ENCODE measurements at places on chromosomes 6 and 20.
A peak's percentile ranks its signal among the peaks of the same experiment; 100 is the strongest.

- no peak for DNase-seq
Measured at GRCh38 chr20:32357375-32357868, 709 bp upstream of the ASXL1 start.

- peak; percentile 20 for DNase-seq
Measured at GRCh38 chr6:83536034-83536646, 23.8 kb downstream of the PRSS35 start.

- DNase-seq: no peak
Measured at GRCh38 chr6:41228616-41229015, 467 bp downstream of the TREML4 start.

DNA sequence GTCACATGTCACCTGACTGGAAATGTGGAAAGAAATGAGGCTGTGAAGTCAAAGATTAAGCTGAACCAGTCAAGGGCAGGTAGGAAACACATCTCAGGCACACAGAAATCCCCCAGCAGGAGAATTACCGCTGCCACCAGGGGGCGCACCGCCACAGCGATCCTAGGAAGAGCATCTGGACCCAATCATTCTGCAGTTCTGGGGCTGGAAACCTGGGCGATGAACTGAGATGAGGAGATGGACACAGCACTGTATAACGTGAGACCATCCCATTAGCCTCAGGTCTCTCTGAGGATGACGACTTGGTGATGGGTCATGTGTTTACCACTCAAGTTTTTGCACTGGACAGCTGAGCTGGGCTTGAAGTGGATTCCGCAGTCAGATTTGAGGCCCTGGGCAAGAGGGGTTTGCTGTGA, 6.5 kb upstream of the SLC24A3 start:
- DNase-seq: no peak

GRCh38 chr6:193180-193579, 99.1 kb upstream of the DUSP22 start:
- no peak for DNase-seq

- no peak for DNase-seq
Measured at GRCh38 chr6:6033858-6034257, 27.1 kb upstream of the NRN1 start.

DNA sequence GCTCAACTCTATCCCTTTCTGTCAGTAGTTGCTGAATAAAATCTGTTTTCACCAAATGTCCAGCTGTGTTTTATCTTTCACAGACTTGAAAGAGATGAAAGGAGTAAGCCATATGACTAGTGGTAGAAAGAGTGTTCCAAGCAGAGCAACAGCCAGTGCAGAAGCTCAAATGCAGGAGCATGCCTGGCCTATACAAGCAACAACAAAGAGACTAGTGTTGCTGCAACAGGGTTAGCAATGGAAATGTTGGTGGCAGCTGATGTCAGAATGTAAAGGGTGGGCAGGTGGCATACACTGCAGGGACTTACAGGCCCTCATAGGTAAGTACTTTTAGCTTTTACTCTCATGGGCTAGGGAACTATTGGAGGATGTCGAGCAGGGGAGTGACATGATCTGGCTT, 5.2 kb upstream of the HINT3 start:
- DNase-seq: no peak

DNA sequence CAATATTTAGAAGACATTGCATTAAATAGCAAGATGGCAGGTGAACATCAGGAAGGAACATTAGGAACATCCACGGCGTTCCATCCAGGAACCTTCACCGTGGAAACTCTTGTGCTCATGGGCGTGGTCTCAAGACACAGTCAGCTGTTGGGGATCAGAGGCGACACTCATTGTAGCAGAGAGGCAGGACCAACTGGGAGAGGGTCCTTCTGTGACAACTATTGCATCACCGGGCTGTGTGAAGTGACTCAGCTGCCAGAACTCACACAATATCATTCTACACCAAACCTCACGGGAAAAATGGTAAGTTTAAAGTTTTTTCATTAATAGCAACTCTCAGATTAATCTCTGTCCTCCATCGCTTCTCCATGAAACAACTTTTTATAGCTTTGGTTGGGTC, 334.8 kb upstream of the SULF2 start:
- no peak for DNase-seq

- no peak for DNase-seq
Measured at GRCh38 chr6:16442031-16442430, 203.6 kb downstream of the GMPR start.

DNA sequence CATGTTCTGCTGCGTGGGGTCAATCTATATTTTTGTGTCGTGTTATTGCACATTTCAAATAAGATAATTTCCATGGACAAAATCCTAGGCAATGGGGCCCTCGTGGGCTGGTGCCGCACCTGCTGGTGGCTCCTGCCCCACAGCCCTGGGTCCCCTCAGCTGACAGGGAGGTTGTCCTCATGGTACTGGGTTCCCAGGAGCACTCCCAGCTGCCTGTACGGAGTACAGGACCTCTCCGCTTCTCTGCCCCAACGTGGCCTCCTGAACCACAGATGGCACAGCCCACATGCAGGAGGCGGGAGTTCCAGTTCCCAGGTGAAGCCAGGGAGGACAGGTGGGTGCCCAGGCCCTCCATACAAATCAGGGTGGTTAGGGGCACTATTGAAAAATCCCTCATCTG, 243.5 kb downstream of the SMOC2 start:
- no peak for DNase-seq

DNA sequence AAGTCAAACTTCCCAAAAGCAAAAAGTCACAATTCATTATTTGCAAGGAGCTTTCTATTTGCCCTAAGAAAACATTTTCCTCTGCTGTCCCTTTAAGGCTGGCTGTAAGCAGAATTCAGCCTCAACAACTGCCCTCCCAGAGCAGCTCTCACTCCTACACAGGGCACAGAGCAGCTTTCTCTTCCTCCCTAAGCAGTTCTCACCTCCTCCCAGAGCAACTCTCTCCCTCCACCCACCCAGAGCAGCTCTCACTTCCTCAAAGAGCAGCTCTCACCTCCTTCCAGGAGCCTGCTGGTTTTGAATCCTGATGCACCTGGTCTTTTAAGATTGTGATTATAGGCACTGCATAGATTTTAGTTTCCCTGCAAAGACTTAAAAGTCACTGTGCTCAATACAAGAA, 120.6 kb upstream of the TMEM181 start:
- DNase-seq: no peak

DNA sequence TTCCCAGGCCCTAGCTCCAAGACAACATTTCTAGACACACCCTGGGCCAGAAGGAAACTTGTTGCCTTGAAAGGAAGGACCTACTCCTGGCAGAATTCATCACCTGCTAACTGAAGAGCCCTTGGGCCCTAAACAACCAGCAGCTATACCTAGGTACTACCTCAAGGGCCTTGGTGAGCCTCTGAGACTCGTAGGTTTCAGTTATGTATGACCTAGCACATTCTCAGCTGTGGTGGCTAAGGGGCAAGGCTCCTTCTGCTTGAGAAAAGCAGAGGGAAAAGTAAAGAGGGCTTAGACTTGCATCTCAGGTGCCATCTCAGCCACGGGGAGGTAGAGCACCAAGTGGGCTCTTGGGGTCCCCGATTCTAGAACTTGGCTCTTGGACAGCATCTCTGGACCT, 132.3 kb upstream of the NHSL1 start:
- no peak for DNase-seq

- no peak for DNase-seq
Measured at GRCh38 chr6:44627091-44627882, 239.8 kb downstream of the CDC5L start.

DNA sequence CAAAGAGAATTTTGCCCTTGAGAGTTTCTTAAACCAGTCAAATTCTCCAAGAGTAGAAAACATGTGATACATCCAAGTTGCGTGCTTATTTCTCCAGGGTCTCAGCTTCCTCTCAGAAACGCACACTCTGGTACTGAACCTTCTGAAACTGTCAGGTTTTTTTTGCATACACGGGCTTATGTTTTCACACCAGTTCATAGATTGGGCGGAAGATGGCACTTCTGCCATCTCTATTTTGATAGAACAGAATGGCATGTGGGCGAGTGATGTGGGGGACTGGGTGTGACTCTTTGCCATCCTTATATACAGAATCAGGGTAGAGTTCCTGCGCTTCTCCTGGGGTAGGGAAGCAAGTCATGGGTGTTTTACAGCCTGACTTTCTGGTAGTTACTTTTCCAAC, 56.4 kb downstream of the ADTRP start:
- DNase-seq: no peak

DNA sequence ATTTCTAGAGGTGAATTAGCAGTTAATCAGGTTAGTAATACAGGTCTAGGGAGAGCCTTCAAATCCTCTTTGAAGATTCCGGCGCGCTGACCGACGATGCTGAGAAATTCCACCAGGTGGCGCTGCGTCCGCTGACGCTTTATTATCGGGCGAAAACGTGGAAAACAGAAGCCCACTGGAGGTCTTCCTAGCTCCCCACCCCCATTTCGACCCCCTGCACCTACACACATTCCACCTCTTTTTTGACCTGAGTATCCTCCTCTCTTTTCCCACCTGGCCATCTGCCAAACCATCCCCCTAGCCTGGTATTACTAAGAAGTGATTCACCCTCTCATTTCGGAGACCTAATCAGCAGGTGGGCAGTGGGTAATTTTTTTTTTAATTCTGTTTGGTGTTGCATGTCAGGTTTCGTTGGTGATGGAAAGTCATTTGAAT, 65.4 kb upstream of the RIN2 start:
- no peak for DNase-seq

DNA sequence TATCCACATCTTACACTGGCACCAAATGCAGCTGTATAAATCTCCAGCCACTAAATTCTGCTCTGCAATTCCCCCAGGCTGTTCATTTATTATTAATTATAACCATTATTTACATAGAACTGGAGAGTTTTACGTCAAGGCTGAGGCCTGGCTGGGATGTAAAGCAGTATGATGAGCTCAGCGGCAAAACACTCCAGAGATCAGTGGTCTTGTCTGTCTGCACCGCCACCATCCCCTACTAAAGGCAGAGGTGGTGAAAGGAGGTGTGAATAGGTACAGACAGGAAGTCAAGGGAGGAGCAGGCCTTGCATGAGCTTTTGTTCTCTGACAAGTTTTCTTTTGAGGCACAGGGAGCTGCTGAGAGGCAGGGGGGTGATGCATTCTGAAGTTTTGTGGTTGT, 159.9 kb upstream of the PCSK2 start:
- DNase-seq: no peak

GRCh38 chr6:7170117-7170732, 62.5 kb downstream of the RREB1 start:
- no peak for DNase-seq

- no peak for DNase-seq
Measured at GRCh38 chr20:61991476-61991875, 74.2 kb downstream of the TAF4 start.

GRCh38 chr20:7195704-7196103, 428.2 kb downstream of the BMP2 start:
- no peak for DNase-seq

DNA sequence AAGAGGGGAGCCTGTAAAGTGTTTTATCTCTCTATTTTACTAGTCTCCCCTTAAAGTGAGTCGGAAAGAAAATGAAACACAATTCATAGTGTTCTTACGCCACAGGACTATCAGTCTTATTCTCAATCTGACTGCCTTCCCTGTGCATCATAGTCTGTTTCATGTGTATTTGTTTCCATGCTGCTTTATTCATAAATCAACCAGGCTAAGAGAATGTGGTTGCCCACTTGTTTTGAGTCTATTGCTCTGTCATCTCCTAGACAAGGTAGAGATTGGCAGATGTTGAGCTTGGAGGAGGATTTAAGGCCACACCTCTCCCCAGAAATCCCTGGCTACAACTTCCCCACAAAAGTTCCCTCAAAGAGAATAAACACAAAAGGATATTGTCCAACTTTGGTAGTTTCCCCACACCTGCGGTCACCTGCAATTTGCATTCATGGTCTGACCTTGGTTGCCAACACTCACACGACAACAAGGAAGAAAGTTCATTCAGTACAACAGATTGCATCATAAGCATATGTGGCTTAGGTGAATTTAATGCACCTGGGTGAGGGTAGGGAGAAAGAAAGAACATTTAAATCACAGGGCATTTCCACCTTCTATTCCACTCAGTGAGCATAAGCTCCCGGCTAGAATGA, 167.1 kb upstream of the FBXL4 start:
- DNase-seq: no peak

DNA sequence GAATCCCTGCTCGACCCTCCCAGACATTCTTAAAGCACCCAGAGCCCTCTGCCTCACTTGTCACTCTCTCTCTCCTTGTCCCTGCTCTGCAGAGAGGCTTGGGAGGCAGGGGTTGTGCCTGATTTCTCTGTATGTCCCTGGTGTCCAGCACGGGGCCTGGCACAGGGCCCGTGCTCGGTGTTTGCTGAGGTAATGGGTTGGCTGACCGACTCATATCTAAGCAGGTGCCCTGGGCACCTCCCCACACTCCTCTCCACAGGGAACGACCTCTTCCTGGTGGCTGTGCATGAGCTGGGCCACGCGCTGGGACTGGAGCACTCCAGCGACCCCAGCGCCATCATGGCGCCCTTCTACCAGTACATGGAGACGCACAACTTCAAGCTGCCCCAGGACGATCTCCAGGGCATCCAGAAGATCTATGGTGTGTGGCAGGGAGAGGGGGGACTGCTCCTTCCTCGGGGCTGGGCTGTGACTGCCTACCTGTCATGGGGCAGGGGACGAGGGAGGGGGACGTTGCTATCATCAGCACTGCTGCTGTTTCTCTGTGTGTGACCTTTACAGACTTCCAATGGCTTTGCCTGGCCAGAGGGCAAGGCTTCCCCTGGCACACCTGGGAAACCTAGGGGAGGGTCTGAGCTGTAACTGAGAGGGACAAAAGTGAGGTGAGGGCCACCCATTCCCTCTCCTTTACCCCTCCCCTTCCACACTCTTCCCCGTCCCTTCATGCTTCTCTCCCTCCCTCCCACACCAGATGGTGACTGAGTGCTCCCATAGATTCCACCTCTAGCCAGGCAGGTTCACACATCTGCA, 14.2 kb downstream of the MMP24OS start:
- no peak for DNase-seq

GRCh38 chr20:35117196-35117595, 24.6 kb upstream of the TRPC4AP start:
- no peak for DNase-seq

GRCh38 chr6:20058121-20058905, 154.0 kb downstream of the MBOAT1 start:
- DNase-seq: no peak

GRCh38 chr6:3072798-3073197, 4.5 kb downstream of the RIPK1 start:
- DNase-seq: no peak
